NCI-H2081 treated with DMSO at 0.1 percent for 48 hours (cell line): ENCODE measurements at places on chromosomes 6 and 20.

DNA sequence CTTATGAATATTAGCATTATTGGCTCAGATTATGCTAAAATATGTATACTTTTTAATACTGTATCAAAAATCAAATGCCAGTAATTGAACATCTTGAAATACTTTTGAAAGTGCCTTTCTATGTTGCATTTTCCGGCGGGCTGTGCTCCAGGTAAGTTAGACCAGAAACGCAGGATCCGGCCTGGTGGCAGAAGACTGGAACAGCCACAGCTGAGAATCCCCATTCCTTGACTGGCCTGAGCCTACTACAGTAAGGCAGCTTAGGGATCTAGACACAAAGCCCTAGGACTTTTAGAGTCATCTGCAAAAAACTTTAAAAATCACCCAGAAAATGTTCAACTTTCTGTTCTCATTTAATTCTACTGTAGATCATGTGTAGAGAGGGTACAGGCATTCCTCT, 138.8 kb upstream of the C6orf118 start:
- DNase-seq: no peak

DNA sequence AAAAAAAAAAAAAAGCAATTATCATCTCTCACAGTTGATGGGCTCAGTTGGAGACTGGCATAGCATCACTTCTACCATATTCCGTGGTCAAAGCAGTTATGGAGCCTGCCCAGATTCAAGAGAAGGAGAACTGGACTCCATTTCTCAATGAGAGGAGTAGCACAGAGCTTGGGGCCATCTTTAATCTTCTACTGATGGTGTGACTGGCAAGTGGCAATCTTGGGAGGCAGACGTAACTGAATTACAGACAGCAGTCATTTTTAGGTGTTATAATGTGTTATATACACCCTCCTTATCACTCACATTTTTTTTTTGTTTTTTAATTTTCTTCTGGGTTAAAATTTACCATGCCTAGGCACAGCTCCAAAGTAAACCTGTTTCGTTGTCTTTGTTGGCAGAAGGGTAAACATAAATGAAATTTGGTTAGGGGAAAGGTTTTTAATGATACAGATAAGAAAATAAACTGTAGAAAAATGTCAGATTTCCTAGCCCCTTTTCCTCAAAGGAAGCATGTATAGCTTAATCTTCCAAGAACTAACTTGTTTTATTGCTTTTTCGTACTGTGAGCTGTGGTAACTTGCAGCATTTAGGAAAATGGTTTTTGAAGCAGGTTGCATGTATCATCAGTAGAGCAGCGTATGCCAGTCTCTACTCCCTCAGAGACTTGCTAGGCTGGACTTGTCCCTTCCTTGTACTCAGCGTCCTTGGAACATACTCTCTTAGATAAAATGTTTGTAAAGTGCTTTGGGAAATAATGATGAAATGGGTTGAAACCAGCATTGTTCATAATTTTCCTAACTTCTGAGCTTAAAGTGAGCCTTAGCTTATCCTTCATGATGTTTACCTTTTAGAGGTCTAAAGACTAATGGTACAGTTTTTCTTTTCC, 25.7 kb downstream of the ZFAND3 start:
- DNase-seq: no peak

GRCh38 chr6:108097882-108098281, 23.3 kb upstream of the OSTM1 start:
- no peak for DNase-seq

- DNase-seq: no peak
Measured at GRCh38 chr20:47258745-47259695, 97.5 kb downstream of the ZMYND8 start.

- DNase-seq: no peak
Measured at GRCh38 chr20:37519508-37520418, 1.3 kb upstream of the NNAT start.

DNA sequence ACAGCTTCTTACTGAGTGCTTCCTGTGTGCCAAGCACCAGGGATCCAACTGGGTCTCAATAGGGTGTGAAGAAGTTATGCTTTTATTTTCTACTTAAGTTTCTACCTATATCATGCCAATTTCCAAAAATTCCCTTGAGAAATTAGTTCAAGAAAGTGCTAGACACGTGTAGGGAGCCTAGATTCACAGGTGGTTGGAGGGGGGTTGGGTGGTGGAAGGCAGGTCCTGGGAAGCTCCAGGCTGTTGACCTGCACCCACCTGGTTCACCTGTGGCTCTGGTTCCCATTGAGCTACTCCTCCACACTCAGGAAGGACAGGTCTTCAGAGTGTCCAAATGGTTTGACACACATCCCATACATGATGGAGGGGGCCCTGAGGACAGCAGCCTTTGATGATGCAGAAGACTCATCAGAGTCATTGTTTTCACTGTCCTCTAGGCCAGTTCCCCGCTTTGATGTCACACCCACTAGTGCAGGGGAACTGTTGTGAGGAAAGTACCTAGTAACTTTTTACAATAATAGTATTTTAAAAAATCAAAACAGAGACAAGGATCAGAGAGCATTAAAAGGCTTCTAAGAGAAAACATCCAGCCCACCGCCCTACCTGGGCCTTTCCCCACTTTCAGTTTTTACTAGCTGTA, 39.8 kb upstream of the MYL9 start:
- DNase-seq: no peak

GRCh38 chr6:56505512-56506260, 137.0 kb downstream of the DST start:
- no peak for DNase-seq

GRCh38 chr20:10543480-10543879, 108.4 kb downstream of the SLX4IP start:
- no peak for DNase-seq

DNA sequence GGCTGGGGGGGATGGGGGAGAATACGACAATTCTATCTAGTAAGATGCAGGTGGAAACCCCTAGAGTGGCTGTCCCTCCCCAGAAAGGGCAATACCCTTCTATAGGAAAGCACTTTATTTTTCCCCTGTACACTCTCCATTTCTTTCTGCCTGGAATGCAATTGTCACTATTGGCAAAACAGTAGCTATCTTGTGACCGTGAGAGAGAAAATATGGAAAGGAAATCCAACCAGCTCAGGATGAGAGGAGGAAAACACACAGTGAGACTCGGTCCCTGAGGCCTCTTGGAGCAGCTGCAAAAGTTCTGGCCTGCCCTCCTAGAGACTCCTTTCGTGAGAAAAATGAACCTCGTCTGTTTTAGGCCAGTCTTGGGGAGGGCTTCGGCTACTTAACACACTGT, 43.4 kb downstream of the FAM50B start:
- DNase-seq: no peak

DNA sequence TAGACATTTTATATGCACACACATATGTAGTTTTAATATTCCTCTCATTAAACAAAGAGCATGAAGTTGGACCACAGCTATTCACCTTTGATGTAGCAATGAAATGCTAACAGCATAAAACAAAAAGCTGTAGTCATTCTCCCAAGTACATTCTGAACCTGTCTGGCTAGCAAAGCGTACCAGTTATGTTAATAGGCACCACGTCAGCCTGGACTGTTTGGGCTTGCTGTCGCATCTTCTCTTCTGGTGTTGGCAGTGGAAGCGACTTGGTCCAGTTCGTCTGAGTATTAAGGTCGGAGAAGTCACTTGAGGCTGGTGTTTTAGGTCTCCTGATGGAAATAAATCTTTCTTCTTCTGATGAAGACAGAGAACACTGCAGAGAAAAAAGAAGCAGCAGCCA, 42.8 kb downstream of the HEBP2 start:
- no peak for DNase-seq

- DNase-seq: no peak
Measured at GRCh38 chr6:109393886-109394281, 11.6 kb upstream of the CD164 start.

- no peak for DNase-seq
Measured at GRCh38 chr20:31578448-31579138, 26.5 kb upstream of the ID1 start.

GRCh38 chr6:90072935-90073464, 178.7 kb downstream of the GJA10 start:
- no peak for DNase-seq

DNA sequence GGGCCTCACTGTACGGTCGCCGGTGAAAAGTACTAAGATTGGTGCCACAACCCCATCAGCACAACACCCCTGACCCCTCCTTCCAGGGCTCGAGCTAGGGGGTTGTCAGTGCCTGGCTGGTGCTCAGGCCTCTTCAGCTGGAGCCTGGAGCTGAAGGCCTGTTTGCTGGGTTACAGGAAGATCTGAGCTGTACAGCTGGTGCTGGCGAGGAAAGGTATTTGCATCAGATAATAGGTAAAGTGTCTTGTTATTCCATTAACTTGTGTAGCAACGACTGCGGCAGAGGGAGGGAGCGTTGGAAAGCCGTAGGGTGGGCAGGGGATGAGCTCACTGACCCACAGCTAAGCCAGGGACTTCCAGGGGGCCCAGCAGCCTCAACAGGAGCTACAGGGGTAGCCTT, 15.8 kb upstream of the SIRPA start:
- no peak for DNase-seq

- no peak for DNase-seq
Measured at GRCh38 chr6:2848851-2849250, 7.2 kb upstream of the SERPINB1 start.

DNA sequence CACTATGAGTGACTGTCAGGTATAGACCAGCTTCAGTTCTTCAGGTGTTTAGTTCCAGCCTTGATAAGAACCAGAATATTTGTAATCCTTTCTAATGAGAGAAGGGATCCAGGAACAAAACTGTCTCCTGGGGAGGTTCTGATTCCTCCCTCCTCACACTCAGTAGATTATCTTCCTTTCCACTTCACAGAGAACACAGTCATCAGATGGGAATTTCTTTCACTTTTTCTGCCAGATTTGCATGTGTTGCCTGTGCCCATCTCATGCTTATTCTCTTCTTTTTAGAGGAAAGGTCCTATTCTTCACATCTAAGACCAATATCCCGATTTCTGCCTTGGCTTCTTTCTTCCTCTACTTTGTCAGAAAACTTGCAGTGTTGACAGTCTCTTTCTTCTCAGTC, 50.8 kb downstream of the CD109 start:
- DNase-seq: no peak

GRCh38 chr6:132188556-132189264, 212.6 kb downstream of the MOXD1 start:
- no peak for DNase-seq

DNA sequence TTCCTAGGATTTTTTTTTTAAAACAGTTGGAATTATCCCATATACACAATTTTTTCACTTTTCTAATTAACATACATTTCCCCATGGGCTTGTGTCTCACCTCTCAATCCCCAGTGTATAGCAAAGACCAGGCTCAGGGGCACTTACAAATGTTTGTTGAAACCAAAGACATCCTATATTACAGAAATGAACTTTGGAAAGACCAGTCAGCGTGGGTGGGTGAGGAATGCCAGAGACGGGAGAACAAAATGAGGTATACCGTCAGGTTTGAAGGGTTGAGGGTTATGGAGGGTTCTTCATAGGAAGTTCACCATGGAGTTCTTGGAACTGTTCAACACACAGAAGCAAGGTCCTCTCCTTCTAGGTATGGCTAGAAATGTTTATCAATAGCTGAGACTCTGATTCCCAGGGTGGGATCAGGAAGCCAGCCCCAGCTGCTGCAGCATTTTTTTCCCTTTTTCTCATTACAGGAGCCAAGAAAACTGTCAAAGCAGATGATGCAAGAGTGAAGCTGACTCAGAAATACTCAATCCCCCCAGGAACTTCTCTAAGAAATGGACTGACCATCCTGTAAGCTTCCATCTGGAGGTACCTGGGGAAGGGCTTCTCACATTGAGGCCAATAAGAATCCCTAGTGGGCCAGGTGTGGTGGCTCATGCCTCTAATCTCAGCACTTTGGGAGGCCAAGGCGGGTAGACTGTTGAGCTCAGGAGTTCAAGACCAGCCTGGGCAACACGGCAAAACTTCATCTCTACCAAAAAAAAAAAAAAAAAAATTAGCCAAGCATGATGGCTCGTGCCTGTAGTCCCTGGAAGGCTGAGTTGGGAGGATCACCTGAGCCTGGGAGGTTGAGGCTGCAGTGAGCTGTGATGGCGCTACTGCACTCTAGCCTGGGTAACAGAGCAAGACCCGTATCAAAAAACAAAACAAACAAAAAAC, 15.9 kb upstream of the TBC1D20 start:
- no peak for DNase-seq

GRCh38 chr6:75492386-75493153, 1.0 kb downstream of the FILIP1 start:
- no peak for DNase-seq

- no peak for DNase-seq
Measured at GRCh38 chr6:122365775-122366403, 33.6 kb upstream of the HSF2 start.

DNA sequence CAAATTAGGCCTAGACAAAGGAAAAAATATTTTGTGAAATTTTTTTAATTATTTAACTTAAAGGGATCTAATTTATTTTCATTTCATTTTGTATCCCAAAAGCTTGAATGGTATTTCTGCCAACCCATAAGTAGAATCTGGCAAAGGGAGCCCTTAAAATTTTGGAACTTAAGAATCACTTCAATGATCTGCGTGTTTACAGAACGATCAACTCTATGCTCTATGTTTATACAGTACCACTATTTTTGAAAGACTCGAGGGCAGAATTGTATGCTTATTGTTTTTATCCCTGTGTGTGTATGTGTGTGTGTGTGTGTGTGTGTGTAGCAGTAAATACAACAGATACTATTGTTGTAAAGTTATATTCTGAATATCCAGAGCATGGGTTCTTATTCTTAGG, 39.2 kb downstream of the METTL24 start:
- no peak for DNase-seq

GRCh38 chr6:23696992-23697391, 429.0 kb upstream of the NRSN1 start:
- no peak for DNase-seq

DNA sequence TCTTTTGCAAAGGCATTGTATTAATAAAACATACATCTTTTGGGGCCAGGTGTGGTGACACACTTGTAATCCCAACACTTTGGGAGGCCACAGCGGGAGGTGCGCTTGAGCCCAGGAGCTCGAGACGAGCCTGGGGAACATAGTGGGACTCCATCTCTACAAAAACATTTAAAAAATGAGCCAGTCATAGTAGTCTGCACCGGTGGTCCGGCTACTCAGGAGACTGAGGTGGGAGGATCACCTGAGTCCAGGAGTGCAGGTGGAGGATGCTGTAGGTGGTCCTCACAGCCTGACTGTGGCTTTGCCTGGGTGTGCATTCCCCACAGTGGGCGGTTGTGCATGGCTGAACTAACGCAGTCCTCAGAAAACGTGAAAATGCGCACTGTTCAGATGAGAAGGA, 162.5 kb downstream of the DLL1 start:
- no peak for DNase-seq

GRCh38 chr6:116215414-116215813, 38.5 kb downstream of the TSPYL4 start:
- no peak for DNase-seq

GRCh38 chr20:46119028-46119546, 973 bp downstream of the CD40 start:
- no peak for DNase-seq

- no peak for DNase-seq
Measured at GRCh38 chr20:2799688-2800520, 523 bp downstream of the CPXM1 start.
